ENCODE measurements at places on chromosomes 2 and 18. TPM values are rescaled to one million over a fixed set of nuclear protein-coding genes. Genes with fewer than 3 reads are reported as not detected.

SDC1 gene
- 4.0 TPM for total RNA-seq

SERPINB10 gene
- total RNA-seq, result not detected

IL1A gene
- total RNA-seq, result 0.99 TPM

RAX gene
- not detected for total RNA-seq

TUBA4B gene
- total RNA-seq, result not detected

TEX44 gene
- not detected for total RNA-seq

RGPD8 gene
- total RNA-seq, result 10.8 TPM

SPIRE1 gene
- total RNA-seq, result 44.0 TPM

SULT1C4 gene
- 28.2 TPM for total RNA-seq

KLHL41 gene
- 0.21 TPM for total RNA-seq

STPG4 gene
- total RNA-seq, result 0.53 TPM

CYTIP gene
- not detected for total RNA-seq

PPIG gene
- total RNA-seq, result 44.9 TPM

RFTN2 gene
- total RNA-seq, result 9.9 TPM

CDK15 gene
- total RNA-seq, result not detected

GPR45 gene
- not detected for total RNA-seq

SCYGR2 gene
- not detected for total RNA-seq

TXNDC2 gene
- total RNA-seq, result not detected

GAREM2 gene
- 4.5 TPM for total RNA-seq

R3HDM1 gene
- total RNA-seq, result 36.6 TPM

SNORC gene
- 4.0 TPM for total RNA-seq

GPR35 gene
- total RNA-seq, result 0.33 TPM

POTEI gene
- 0.16 TPM for total RNA-seq

Data from endothelial cell of umbilical vein (primary cell).